ENCODE measurements at places on chromosomes 5 and 9.

DNA sequence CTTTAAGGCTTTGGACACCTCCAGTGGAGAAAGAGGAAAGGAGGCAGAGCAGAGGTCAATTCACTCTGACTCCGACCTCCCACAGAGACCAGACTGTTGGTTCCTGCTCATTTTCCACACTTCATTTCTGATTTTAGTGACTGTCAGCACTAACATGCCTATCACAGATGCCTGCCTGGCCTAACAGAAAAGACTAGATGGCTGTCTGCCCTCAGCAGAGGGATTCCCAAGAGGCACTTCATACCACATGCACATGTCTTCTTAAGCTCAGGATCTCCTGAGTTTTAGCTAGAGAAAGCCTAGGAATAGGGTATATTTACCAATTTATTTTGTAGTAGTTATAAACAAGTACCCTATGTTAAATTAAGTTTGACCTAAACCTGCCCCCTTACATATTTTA is 336.0 kb downstream of the ENC1 start:
- no peak for DNase-seq

- DNase-seq, result no peak
Observed at GRCh38 chr5:107129051-107129450, 541.7 kb downstream of the EFNA5 start.

DNA sequence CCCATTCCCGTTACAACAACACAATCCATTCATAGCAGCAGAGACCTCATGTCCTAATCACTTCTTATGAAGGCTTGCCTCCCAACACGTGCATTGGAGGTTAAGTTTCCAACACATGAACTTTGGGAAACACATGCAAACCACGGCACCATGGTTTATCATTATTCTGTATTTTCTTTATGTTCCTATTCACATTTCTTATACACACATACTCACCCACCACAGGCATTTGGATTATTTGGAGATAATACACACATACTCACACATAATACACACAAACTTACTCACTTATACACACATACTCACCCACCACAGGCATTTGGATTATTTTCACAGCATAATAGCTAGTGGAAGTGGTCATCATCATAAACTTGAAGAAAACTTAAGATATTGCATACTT is 75.6 kb downstream of the C7 start:
- no peak for DNase-seq

DNA sequence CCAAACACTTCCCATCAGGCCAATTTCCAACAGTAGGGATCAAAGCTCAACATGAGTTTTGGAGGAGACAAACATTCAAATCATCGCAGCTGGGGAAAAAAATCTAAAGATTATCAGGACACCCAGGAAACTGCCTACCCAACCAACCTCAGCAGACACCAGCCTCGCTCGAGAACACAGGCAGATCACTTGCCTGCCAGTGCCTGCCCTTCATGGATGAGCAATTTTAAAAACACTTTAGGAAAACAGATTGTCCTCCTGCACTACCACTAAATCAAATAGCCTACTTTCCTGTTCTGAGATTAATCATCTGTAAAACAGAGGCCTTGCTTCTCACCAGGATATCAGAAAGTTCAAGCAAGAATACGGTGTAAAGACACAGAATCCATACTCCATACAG is 14.7 kb upstream of the TMEM174 start:
- DNase-seq, result no peak

GRCh38 chr9:31588006-31588405 is 796.4 kb upstream of the ACO1 start:
- no peak for DNase-seq

- no peak for DNase-seq
Observed at GRCh38 chr5:157864067-157864466, 5.1 kb upstream of the CLINT1 start.

DNA sequence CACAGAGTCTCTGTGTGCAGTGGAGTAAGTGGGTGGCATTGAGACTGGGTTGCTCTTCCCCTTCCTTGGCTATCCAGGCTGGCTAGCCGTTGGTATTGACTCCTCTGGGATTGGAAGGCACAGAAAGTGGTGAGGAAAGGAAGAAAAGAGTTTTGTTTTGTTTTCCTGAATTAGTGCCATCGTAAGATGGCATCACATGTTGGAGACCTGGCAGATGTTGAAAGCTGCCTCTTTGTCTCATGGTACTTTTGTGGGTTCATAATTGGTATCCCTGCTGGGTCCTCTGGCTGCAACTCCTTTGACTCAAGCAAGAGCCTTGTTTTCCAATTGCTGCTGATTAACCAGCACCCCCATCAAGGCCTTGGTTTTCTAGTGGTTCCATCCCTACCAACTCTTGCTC is 293.8 kb downstream of the PDE4D start:
- no peak for DNase-seq

DNA sequence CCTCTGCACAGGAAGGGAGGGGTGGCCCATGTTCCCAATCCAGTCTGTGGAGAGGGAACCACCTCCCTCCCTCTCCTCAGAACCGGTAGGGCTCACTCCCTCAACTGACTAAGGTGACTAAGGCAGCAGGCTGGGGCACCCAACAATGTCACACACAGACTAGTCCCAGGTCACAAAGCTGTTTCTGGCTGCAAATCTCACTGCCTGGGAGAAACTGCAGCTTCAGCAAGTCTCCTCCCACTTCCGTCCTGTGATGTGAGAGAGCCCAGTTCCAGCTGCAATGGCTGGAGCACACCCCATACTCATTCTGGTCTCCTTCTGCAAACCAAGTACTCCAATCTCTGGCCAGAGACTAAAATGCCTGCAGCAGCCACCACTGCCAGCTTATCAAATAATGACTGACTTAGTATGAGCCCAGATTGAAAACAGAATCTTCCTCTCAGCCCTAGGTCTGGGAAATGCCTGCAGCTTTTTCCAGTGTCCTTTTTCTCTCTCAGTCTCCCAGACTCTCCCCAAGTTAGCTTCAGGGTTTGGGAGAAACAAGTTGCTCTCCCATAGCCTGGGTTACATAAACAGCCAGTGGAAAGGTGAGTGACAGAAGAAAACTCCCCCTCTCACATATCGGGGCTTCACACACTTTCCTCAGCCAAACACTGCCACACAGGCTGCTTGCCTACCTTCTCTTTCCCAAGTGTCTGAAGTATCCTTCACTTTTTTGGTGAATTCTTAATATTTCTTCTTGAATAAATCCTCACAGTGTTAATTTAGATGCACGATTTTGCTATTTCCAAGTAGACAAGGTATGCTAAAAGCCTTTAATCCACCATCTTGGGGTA is 247.4 kb upstream of the RASA1 start:
- peak; percentile 63 for DNase-seq

DNA sequence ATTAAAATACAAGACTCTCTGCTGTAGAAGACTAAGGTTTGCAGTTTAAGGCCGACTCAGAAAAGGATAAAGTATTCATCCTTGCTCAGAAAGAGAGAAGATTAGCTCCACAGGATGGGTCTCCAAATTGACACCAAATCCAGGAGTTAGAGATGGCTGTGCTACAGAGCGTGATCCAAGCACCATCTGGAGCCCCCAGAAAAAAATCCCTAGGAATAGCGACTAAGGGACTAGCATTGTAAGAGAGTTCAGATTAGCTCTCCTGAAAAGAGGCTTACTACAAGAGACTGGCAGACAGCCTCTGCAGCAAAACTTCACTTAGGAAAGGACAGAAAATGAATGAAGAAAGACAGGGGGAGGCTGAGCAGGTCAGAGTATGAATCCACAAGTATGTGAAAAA is 3.7 kb downstream of the SIL1 start:
- DNase-seq, result no peak

GRCh38 chr5:149324641-149325040 is 20.7 kb upstream of the GRPEL2 start:
- no peak for DNase-seq
